Peyer's patch (tissue), 4 donors: ENCODE measurements at places on chromosomes 6 and 20. TPM values are rescaled to one million over a fixed set of nuclear protein-coding genes. Genes with fewer than 3 reads are reported as not detected.

PYGB gene
- total RNA-seq = 154 TPM

MICB gene
- 9.9 TPM for total RNA-seq

SLA2 gene
- total RNA-seq = 3.5 TPM

- DNase-seq = no peak
Observed at GRCh38 chr6:158848490-158848895, 29.3 kb upstream of the EZR start.

DNA sequence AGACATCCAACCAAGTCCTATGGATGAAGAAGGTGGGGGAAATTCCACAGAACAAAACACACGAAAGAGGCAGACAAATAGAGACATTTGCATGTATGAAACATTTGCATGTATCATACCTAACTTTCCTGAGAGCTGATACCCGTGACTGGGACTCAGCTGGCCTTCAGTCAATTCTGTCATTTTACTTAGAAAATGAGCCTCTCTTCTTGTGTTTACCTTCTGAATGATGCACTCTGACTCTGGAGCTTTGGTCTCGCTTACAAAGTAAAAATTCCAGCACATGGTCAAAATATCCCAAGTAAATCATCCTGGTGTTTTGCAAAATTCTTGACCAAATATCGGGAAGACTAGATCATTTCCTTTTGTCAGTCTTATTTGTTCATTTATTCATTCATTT, 46.9 kb downstream of the MMUT start:
- no peak for DNase-seq

DNA sequence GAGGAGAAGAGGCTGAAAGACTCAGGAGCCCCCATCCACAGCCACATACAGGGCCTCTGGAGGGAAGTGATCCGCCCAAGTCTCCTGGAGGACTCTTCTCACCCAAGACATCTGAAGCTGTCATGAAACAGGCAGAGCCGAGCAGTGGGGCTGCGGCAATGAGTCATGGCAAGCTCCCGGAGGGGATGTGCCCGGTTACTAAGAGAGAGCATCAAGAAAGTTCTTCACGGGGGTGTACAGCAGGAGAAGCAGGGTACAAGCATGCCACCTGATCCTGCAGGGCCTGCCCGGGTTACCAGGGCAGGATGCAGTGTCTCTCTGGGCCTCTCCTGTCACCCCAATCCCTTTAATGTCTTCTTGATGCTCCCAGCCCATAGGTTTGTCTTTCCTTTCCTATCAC, 21.1 kb downstream of the TRIM26 start:
- DNase-seq = no peak

DNA sequence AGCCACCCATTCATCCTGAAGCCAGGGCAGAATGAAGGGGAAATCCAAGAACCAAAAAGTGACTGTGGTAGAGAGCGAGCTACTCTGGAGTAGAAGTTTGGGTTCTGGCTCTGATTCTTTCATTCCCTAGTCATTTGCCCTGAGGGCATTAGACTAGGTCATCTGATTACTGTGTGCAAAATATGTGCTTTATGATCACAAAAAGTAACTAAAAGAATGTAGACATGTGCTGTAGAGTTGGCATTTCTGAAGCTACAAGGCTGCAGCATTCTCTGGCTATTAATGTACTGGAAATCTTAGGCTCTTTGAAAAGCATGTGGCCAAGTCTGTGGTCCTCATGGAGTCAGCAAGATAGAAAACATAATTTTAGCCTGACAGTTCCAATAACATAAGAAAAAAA, 94.2 kb downstream of the TBC1D7 start:
- no peak for DNase-seq

DNA sequence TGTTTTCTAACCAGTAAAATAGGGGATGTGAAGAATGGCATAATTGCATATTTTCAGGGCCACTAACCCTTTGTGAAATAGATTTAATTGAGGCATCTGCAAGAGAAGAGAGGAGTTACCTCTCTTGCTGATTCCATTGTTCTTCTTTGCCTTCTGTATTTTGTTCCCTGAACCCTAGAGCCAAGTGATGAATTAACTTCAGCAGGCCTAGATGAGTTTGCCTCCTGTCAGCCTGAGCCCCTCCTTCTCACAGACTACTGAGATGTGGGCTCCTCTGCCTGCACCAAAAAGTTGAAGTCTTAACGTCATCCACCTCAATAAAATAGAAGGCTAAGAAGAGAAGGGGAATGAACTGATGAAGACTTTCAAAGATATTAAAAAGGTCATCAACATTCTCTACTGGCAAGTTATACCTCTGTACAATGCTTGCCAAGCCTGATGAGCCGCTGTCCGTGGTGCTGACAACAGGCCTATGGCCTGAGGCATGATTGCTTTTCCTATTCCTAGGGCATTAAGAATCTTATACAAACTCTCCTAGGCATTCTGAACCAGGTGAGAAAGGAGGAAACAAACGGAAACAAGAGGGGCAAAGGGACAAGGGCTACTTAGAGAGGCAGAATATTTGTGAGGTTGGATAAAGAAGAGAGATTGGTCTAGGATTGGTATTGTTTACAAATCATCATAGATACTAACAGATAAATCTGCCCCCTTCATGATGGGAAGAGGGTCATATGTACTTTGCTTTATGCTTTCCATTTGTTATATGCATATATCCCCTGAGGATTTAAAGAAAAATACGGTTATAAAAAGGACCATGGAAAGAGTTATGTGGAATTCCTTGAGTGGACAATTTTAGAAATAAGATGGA, 46.8 kb downstream of the CD24 start:
- peak; percentile 53 for DNase-seq

- DNase-seq = no peak
Observed at GRCh38 chr20:32227306-32227705, 19.6 kb downstream of the POFUT1 start.

DNA sequence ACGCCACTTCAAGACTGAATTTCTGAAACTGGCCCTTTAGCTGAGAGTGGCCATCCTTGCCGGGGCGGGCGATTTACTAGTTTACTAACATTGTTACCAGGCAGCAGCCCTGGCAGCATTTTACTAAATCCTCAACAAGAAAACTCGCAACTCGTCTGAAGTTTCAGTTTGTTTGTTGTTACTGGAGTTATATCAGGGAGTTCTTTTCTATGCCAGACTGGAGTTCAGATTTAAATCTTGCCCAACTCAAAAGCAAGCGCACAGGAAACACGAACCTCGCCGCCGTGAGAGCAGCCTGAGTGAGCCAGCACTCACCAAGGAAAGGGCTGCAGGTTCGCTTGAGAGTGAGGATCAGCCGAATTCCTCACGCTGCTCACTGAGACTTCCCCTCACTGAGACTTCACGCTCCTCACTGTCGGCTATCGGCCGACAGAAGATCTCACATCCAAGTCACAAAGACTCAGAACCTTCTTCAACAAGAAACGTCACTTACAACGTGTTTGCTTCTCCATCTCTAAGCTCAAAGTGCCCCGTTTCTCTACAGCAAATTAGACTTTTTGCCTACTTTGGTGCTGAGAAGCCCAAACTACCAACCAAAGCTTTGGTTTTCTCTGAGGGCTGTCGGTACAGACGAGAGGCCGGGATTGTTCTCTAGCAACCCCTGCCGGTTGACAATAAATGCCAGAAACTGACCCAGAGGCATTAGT, 78.9 kb downstream of the OLIG3 start:
- DNase-seq = peak; percentile 79

GRCh38 chr6:71268735-71269437, 19.7 kb upstream of the OGFRL1 start:
- DNase-seq = no peak
